MG63 (cell line): ENCODE measurements at places on chromosomes 6 and 20. TPM values are rescaled to one million over a fixed set of nuclear protein-coding genes. Genes with fewer than 3 reads are reported as not detected.

DNA sequence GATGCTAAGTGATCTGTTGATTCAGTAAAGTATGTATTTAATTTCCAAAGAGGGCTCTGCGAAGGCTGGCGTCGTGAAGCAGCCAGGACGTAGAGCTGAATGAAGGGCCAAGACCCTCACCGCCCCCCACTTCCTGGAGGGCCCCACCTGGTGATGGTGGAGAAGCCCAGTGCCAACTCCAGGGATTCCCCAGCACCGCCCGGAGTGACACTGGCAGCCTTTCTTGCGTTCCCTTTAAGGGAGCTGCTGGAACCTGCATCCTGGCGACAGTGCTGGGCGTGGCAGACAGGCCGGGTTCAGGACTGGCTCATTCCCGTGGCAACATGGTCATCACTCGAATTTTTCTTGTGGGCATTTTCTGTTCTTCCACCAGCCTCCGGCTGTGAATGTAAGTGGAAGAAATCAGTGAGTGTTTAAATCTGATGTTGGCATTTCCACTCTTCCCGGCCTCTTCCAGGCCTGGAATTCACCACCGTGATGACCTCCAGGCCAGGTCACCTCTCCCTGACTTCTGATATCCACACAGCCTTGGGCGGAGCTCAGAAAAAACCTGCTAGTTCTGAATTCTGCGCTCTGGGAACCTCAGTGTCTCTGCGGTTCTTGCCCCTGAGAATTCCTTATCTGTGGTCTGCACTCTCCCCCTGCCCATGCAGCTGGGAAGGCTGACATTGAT, 57.4 kb upstream of the DACT2 start:
- no peak for DNase-seq

DNA sequence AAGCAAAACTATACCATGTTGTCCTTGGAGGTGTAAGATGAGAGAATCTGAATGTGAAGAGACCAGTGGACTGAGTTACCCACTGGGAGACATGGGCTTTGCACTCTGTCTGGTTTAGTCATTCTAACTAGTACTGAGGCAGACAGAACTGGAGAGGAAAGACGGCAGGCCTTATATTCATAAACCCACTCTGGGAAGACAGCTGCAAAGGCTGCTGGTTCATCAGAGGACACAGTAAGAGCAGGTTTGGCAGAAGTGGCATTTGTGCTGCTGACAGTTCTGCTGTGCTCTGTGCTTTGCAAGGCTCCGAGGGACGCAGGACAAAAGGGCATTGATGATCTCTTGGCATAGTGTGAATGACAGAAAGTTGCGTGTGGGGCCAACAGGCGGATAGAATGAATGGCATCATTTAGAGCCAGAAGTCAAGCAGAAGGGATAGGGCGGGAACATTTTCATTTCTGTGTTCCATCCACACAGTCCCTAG, 142.3 kb upstream of the TENT5A start:
- no peak for DNase-seq

GRCh38 chr6:22706651-22707050, 137.3 kb downstream of the HDGFL1 start:
- DNase-seq = no peak

Gene TRIM31
- not detected in 2 replicates for total RNA-seq

Gene SNAI1
- total RNA-seq = 0.12 and 0.82 TPM in 2 replicates

Gene SPINT4
- not detected in 2 replicates for total RNA-seq

Gene TTLL9
- total RNA-seq = not detected in 2 replicates

Gene HTR1E
- total RNA-seq = not detected in 2 replicates

Gene ERVFRD-1
- total RNA-seq = not detected in 2 replicates

Gene GABRR2
- not detected in 2 replicates for total RNA-seq
